Lower leg skin (tissue), 4 donors: ENCODE measurements at places on chromosomes 2 and 18.
A peak's percentile ranks its signal among the peaks of the same experiment; 100 is the strongest.

DNA sequence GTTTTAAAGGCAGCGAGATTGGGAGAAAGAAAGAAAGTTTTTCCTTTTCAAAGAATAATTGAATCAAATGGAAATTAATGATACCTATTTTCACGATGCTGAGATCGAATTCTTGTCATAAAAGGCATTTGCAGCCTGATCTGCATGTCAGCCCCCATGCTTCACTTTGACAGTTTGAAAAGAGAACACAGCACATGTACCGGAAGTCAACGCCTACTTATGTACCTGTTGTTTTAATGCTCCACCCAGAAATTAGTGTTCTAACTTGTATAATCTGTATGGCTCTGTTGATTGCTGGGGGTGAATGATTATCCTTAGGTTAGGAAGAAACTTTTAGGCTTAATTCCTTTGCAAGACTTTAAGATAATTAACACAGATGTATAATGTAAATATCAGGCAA, 31.0 kb downstream of the EEF1B2 start:
- no peak for DNase-seq

- no peak for DNase-seq
Observed at GRCh38 chr18:3982541-3982940, 472.6 kb downstream of the DLGAP1 start.

DNA sequence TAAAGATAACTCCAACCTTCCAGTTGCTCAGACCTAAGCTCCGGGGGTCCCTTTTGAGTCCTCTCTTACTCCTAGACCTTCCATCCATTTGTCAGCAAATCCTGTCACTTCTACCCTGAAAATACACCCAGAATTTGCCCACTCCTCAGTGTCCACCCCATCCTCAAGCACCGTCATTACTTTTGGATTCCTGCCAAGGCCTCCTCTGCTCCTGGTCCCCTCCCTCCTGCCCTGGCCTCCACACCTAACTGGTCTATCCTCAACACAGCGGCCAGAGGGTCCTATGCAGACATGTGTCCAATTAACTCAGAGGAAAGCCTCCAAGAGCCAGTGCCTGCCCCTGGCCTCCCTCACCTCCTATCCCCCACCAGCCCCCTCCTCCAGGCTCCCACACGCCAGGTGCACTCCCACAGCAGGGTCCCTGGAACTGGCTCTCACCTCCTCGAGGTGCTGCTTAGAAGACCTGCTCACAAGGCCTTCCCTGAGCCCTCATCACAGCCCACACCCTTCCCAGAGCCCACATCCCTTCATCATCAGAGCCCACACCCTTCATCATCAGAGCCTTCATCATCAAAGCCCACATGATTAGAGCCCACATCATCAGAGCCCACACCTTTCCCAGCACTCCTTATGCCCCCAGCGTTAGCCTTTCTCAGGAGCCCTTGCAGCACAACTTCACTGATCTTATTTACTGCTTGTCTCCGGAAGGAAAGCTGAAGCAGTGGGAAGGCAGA, 20.4 kb downstream of the FAM178B start:
- no peak for DNase-seq

- no peak for DNase-seq
Observed at GRCh38 chr2:219723311-219723710, 95.9 kb downstream of the SLC4A3 start.

GRCh38 chr2:110105608-110106467, 9.8 kb downstream of the MALL start:
- peak; percentile 84 for DNase-seq

- peak; percentile 9 for DNase-seq
Observed at GRCh38 chr18:36321658-36322407, 24.3 kb downstream of the FHOD3 start.
